ENCODE measurements at places on chromosomes 1 and 21.

GRCh38 chr1:223074445-223075300, 68.4 kb downstream of the TLR5 start:
- no peak for DNase-seq

DNA sequence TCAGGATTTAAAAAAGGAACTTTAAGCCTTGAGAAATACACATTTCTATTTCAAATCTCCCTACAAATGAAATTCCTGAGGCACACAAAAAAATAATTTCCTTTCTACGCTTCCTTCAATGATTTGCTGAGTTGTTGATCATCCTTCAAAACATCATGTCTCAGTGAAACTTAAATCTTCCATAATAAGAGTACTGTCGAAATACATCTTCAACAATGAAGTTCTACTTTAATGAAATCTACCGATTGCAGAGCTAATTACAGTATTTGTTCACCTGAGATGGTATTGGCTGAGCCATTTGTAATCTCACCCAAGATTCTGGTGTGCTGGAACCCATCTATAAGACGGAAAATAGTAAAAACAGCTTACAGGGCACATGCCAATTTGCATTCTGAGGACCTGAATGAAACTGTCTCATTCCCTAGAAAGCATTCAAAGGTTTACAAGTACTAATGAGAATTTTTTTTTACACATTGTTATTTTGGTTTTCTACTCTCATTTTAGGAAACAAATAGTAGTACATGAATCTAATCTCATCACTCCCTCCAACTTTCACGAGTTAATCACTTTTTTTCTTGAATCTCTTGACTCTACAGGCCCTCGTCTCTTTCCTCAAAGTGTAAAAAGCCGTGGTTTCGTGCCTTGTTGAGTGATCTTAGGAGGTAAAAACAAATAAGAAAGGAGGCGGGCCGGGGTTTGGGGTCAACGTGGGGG, 1.1 kb downstream of the CHML start:
- DNase-seq: no peak

DNA sequence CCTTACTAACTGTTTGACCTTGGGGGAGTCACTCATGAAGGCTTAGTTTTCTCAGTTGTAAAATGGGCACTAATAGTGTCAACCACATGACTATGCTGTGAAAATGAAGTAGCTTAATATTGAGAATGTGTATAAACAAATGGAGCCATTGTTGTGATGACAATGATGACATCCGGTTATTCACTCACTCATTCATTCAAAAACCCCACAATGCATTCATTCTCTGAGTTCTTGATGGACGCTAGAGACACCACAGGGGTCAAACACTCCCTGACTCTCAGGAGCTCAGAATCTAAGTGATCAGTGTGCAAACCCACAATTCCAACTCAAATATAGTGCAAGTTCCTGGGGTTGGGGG, 138.9 kb downstream of the FOXD2 start:
- DNase-seq: no peak

DNA sequence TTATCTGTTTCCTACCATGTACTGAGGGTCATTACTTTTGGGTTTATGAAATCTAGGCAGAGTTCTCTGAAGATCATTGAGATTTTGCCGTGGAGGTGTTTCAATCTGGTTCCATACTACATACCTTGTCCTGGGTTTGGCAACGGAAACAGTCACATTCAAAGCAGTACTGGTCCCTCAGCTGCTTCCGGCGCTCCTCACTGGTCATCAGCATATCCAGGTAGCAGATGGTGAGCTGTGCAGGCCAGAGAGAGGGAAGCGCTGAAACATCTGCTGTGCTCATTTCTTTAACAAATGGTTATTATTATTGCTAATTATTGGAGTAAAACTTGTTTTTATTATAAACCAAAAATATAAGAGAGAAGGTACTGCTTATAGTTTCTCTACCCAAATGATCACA, 591.7 kb downstream of the SMYD3 start:
- no peak for DNase-seq

DNA sequence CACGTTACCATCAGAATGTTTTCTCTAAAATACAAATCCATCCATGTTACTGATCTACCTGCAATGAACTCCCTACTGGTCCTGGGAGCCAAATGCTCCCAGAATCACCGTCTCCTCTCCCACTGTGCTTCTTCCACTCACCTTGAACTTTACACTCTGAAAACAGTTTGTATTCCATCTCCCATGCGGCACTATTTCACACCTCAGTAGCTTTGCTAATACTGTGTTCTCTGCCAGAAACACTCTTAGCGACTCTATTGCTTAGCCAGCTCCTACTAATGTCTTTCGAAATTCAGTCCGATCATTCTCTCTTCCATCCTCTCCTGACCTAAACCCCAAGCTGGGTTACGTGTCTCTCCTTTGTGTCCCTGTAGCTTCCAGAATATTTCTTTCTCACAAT, 284.4 kb upstream of the DUSP10 start:
- DNase-seq: no peak

- no peak for DNase-seq
These were observed 8.8 kb upstream of the RNF223 start for GRCh38 chr1:1082776-1083415.

- DNase-seq: no peak
These were observed 24.2 kb upstream of the GUCA2B start for GRCh38 chr1:42128964-42129363.

GRCh38 chr1:202710070-202711045, at the start of gene SYT2:
Gene SYT2 (minus strand): TSS chr1:202710454. CDS start chr1:202605772, 104,682 bp downstream.
- no peak for DNase-seq

DNA sequence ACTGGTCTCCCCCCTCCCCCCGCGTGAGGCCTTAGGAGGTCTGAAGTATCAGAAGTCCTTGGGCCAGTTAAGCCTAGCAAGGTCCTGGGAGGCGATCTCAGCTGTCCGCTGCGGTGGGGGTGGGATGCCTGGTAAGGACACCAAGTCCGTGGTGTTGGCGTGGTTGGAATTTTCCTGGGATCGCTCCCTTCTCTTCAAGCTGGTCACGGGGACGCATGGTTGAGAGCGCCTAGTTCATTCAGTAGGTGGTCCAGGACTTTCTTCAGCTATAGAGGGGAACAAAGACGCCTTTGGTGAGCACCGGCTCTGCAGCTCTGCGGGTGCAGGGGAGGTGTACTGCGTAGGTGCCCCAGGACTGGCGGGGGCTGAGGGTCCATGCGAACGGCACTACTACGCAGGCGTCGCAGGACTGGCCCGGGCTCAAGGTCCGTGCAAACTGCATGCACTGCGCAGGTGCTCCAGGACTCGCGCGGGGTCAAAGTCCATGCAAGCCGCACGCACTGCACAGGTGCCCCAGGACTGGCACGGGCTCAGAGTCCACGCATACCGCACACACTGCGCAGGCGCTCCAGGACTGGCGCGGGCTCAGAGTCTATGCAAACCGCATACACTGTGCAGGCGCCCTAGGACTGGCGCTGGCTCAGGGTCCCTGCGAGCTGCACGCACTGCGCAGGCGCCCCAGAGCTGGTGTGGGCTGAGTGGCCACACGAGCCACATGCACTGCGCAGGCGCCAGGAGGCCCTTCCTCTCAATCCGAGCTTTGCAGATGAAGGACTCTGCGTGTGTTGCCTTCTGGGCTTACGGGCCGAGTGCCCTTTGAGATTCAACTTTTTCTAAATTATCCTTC, 36.6 kb upstream of the HMGN1 start:
- DNase-seq: peak; percentile 17

DNA sequence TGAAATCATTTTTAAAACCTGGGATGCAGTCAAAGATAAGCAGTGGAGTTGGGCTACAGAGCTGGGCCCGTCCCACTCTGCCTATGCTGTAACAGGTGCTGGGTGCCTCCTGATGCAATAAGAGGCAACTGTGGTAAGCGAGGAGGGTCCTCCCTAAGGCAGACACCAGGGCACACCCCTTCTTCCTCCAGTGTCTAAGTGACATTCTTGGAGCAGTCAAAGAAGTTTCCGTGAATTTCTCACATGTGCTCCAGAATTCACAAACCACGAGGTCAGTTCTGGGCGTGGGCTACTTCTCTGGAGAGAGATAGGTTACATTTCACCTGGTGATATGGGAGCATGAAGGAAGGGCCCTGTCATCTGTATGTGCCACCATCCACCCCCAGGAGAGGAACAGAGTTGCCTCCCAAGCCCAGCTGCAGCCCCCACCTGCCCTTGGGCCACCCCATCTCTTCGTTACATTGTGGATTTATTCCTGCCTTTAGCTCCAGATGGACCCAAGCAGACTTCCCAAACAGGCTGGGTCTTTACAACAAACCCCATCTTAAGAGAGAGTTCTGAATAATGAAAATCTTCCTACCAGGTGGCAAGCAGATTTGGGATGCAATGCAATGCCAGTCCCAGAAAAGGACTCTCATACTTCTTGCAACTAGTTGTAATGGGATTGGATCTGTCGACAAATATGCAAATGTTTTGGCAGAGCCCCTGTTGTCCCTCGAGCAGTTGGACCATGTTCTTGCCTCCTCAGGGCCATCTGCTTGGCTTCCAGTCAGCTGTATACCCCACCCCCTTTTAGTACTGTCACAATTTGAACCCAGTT, 82.5 kb upstream of the CNTN2 start:
- no peak for DNase-seq

DNA sequence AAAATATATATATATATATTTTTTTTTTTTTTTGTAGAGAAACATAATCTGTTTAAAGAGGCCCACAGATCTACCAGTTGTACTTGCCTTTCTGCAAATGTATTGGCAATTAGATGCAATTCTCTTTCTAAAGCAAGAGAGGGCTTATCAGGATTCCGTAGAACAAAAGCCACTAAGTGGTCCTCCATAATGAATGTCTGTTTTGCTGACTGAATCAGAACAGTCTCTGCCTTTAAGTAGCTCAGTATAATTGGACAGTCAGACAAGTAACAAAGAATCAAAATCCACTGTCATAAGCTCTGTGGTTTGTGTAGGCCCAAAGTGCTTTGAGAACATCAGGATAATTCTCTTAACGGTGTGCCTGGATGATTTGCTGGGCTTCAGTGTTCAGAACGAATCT, 17.3 kb downstream of the SARS1 start:
- DNase-seq: no peak

- DNase-seq: no peak
These were observed 3.1 kb downstream of the BCAR3 start for GRCh38 chr1:93678491-93678890.

GRCh38 chr1:220922951-220923350, 43.7 kb downstream of the HLX start:
- DNase-seq: no peak

- no peak for DNase-seq
These were observed 152.4 kb downstream of the RWDD3 start for GRCh38 chr1:95386371-95386770.

DNA sequence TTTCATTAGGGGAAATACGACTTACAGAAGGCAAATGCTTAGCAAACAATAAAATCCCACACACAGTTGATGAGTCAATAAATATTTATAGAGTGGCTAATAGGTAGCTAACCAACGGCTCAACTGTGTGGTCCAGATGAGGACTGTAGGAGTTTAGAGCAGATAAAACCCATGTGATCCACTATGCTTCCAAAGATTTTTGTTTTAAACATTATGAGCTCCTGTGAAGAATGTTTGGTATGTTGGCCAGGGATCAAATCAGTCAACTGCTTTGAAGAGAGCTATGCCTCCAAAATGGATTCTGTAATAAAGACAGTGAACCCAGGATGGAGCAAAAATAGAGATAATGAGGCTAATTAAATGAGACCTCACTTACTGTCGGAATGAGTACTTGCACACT, 72.3 kb upstream of the COL11A1 start:
- DNase-seq: no peak

DNA sequence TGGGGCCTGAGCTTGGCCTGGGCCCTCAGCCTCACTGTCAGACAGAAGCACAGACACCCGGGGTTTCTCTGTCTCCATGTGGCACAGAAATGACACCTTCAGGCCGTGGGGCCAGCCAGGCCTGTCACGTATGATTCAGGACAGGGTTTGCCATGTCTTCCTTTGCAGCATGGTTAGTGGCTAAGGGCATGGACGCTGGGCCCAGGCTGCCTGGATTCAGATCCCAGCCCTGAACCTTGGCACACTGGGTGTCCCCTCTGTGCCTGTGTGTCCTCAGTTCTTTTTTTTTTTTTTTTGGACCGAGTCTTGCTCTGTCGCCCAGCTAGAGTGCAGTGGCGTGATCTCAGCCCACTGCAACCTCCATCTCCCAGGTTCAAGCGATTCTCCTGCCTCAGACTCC, 73.6 kb downstream of the SPSB1 start:
- no peak for DNase-seq

DNA sequence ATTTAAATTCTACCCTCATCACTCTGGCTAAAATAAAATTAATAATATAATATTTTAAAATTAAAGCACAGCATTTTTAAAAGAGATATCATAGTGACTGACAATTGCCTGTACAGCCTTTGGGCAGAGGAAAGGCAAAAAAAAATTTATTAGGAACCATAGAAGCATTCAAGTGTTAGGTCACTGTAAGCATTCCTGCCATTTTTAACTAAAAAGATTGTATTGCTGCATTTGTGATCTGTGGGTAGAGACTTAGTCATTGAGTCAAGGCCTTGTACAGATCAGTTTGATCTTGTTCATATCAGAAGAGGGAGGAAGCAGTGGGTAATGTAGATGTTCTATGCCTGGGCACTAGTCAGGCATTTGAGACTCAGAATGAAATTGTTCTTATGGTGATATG, 109.9 kb downstream of the LYPLAL1 start:
- DNase-seq: no peak

- DNase-seq: no peak
These were observed 9.2 kb downstream of the DENND4B start for GRCh38 chr1:153937331-153937730.

GRCh38 chr1:185719021-185719420, 15.2 kb upstream of the HMCN1 start:
- DNase-seq: no peak

GRCh38 chr1:165161130-165161529, 195.4 kb downstream of the LMX1A start:
- DNase-seq: no peak

- no peak for DNase-seq
These were observed 4.5 kb downstream of the DHCR24 start for GRCh38 chr1:54882519-54882918.

Measured in activated CD4-positive, CD25-positive, alpha-beta regulatory T cell (primary cell).